Fibroblast of skin of abdomen (primary cell): ENCODE measurements at places on chromosomes 5 and 9.

GRCh38 chr5:10268100-10268499 is 18.0 kb downstream of the CCT5 start:
- no peak for DNase-seq

- peak; percentile 20 for DNase-seq
Measured at GRCh38 chr9:88007291-88007650, 32.9 kb upstream of the CDK20 start.

DNA sequence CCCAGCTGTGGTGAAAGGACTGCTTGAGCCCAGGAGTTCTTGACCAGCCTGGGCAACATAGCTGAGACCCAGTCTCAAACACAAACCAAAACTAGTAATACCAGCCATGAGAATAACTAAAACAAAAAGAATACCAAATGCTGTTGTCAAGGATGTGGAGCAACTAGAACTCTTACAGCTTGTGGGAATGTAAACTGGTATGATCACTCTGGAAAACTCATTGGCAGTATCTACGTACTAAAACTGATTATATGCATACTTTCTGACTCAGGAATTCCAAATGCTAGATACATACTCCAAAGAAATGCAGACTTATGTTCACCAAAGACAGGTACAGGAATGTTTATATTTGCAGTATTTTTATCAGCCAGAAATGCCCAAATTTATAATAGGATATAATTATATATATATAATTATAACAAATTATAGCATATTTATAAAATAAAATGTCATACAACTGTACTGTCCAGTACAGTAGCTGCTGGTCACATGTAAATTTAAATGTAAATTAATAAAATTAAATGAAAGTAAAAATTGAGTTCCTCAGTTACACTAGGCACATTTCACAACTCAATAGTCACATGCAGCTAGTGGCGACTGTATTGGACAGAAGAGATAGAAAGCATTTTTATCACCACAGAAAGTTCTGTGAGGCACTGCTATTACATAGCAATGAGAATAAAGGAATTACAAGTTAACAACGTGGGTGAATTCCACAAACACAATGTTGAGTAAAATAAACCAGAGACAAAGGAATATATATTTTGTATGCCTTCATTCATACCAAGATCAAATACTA is 118.5 kb downstream of the GNAQ start:
- no peak for DNase-seq

GRCh38 chr5:65886387-65886786 is 40.0 kb upstream of the ERBIN start:
- DNase-seq: no peak

- peak; percentile 13 for DNase-seq
Measured at GRCh38 chr5:8807636-8808035, 738.2 kb downstream of the SEMA5A start.

GRCh38 chr5:100643473-100643872 is 108.3 kb downstream of the FAM174A start:
- no peak for DNase-seq
